Fibroblast of villous mesenchyme (primary cell): ENCODE measurements at places on chromosomes 11 and 22.

GRCh38 chr22:23471698-23472097 is 108.4 kb downstream of the IGLL1 start:
- no peak for DNase-seq

GRCh38 chr11:11813288-11813962 is 28.3 kb upstream of the USP47 start:
- peak; percentile 94 for DNase-seq

DNA sequence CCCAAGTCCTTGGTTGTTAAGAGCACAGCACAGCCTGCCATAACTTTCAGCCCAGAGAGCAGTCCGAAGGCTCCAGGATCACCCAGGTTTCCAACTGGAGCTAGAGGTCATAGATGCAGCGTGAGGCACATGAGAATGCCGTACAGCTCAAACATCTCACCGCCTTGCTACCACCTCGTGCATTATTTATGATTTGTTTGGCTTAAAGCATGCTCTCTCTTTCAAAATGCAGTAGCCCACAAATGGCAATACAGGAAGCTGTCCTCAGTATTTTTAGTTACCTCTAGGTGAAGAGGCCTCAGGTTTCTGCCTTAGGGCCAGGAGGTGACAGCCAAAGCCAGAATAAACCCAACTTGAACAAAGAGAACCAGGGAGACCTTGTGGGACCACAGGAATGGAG is 14.4 kb downstream of the SCN3B start:
- DNase-seq, result no peak

DNA sequence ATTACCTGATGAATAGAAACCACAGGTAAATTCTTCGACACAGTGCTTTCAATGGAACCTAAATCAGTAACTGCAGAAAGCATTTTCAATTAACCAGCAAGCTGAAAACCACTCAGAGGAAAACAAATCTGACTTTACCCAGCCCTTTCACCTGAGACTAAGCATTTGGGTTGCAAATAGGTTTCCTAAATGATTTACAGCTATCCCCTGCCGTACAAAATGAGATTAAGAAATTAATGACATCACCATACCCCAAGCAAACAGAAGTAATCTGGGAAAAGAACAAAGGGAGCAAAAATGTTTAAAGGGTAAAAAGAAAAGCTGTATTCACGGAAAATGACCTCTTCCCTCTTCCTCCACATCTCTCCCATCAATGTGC is 584 bp downstream of the NOX4 start:
- DNase-seq, result no peak

DNA sequence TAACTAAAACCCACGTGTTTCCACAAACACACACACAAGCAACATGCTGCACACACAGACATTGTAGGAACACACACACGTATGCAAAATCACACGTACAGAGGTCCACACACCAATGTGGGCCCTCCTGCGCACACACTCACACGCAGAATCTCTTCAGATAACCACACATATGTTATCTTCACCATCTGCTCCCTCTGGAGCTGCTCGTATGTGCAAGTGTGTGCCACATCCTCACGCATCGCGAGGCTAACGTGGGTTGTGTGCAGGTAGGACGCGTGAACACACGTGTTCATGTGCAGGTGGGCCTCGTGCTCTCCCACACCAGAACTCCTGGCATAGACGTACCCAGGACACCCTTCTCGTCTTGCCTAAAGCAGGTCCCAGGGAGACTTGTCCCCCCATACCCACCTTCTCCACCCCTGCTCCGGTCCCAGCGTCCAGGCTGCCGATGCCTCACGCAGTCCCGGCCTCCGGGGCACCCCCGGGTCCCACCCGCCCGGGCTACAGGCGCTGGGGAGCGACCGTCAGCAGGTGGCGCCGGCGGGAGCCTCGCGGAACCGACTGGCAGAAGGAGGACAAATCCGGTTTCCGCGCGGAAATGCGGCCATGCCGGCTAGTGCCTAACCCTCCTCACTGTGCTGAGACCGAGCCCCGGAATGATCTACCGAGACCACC is 10.3 kb upstream of the IGSF9B start:
- DNase-seq, result peak; percentile 2

GRCh38 chr22:28962042-28962554 is 78.7 kb downstream of the ZNRF3 start:
- DNase-seq, result no peak

DNA sequence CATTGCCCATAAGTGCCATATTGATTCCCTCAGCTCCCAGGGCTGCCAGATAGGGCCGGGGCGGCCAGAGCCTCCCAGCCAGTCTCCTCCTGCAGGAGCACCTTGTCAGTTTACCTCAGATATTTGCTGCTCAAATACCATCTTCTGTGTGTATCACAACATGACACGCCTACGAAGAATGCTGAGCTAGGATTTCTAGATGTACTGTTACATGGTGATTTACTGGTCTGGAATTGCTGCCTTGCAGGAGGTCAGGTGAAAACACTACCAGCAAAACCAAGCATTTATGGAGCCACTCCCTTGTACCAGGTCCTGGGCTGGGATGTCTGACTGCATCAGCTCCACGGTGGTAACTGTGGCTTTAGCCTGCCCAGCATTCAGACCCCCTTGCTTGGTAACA is 11.8 kb downstream of the MICAL3 start:
- DNase-seq, result no peak

GRCh38 chr11:68748061-68748460 is 3.3 kb downstream of the TESMIN start:
- DNase-seq, result no peak

DNA sequence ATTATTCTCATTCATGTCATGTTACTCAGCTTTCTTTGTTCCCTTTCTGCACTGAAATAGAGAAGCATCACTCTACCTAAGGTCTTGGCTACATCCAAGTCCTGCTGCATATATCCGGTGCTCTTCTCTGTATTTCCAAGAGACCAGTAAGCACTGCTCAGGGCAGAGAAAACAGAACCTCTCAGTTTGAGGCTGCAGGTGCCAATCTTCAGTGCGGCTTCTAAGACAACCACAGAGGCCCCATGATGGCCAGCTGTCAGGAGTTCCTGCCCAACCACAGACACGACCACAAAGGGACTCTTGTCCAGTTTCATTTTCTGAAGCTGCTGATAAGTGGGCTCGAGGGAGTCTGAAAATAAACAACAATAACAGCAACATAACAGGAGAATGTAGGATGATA is 378.4 kb upstream of the PITPNB start:
- DNase-seq, result peak; percentile 21

DNA sequence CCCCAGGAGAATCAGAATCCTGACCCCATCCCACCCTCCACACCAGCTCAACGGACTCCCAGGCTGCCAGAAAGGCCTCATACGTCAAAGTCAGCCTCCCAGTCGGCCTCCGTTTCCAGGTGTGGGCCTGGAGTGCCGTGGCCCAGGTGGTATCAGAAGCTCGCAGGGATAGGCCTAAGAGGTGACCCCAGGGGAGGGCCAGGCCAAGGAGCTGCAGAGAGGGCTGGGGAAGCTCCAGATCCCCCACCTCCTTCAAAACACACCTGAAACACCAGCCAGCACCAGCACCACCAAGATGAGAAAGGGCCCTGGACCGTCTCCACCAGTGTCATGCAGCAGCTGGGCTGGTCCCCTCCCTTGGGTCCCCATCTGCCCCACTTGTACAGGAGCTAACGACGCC is 20.3 kb downstream of the ASCL2 start:
- DNase-seq, result no peak

GRCh38 chr11:126105022-126105747 is 42.5 kb upstream of the CDON start:
- no peak for DNase-seq

- no peak for DNase-seq
Measured at GRCh38 chr22:40951795-40952605, 822 bp downstream of the RBX1 start.

GRCh38 chr11:80838153-80838552 is 1397.3 kb upstream of the TENM4 start:
- no peak for DNase-seq

DNA sequence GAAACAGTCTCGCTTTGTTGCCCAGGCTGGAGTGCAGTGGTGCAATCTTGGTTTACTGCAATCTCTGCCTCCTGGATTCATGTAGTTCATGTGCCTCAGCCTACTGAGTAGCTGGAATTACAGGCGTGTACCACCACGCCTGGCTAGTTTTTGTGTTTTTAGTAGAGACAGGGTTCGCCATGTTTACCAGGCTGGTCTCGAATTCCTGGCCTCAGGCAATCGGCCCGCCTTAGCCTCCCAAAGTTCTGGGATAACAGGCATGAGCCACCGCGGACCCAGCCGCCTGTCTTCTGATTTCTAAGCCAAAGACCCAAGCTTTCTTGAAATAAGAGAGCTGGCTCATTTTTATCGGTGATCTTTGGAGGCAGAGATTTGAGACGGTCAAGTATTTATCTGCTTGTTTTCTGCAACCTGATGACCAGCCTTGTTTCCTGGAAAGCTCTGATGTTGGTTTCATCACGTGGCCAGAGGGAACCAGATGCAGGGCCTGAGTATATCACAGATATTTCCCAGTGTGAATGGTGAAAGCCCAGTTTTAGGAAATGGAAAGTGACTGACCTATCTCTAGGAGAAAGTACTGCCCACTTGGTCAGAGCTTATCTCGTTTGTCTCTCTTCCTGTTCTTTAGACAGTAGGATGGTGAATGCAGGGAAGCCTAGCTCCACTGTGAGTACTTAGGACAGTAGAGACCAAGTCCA is 5.7 kb upstream of the SIDT2 start:
- peak; percentile 87 for DNase-seq

GRCh38 chr22:44389181-44389580 is 76.4 kb upstream of the SHISAL1 start:
- DNase-seq, result no peak

DNA sequence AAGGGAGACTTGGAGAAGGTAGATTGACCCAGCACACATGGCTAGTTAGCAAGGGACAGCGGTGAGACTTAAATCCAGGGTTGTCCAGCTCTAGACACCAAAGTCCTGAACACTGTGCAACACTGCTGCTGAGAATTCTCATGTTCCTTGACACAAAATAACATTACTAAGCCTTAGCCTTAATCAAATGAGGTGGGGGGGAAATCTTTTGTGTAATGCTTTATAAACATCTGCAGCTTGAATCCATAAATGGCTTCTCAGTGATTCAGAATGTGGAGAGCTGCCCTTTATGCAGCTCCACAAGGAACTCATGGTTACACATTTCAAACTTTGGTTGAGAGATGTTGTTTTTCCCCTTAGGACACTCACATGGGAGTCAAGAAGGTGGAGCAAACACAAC is 80.0 kb downstream of the CD44 start:
- DNase-seq, result peak; percentile 40

DNA sequence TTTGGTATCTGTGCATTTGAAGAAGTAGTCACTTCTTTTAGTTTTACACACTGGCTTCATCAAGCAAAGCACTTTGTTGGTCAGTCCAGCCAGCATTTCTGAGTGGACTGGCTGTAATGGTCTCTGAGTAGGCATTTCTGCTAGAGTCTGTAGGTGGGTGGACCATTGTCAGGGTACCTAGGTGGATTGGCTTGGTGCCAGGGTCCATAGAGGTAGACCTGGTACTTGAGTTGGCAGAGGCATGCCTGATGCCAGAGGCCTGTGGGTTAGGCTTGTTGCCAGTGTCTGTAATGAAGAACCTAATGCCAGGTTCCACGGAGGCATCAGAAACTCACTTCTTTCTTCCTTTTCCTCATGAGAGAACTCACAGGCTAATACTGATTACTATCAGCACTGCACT is 157.9 kb upstream of the C11orf87 start:
- DNase-seq, result no peak

GRCh38 chr22:29715240-29715639 is 4.6 kb upstream of the CABP7 start:
- DNase-seq, result no peak

DNA sequence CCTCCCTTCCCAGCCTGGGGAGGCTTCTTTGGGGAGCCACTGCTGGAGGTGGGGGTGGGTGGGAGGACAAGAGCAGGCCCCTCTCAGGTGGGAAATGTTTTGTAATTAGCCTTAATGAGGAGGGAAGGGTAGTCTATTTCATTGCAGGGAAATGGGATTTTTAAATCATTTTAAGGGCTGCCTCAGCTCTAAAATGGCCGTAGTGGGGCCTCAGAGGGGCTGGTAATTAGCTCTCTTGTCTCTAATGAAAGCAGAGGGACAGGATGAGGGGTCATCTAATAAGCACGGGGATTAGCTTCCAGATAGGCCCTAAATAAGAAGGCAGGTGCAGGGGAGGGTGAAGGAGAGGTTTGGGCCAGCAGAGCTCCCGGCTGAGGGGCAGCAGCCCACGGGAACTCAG is 46.5 kb downstream of the LMO1 start:
- no peak for DNase-seq

GRCh38 chr11:2741377-2742131 is 41.8 kb upstream of the KCNQ1OT1 start:
- DNase-seq, result peak; percentile 93

DNA sequence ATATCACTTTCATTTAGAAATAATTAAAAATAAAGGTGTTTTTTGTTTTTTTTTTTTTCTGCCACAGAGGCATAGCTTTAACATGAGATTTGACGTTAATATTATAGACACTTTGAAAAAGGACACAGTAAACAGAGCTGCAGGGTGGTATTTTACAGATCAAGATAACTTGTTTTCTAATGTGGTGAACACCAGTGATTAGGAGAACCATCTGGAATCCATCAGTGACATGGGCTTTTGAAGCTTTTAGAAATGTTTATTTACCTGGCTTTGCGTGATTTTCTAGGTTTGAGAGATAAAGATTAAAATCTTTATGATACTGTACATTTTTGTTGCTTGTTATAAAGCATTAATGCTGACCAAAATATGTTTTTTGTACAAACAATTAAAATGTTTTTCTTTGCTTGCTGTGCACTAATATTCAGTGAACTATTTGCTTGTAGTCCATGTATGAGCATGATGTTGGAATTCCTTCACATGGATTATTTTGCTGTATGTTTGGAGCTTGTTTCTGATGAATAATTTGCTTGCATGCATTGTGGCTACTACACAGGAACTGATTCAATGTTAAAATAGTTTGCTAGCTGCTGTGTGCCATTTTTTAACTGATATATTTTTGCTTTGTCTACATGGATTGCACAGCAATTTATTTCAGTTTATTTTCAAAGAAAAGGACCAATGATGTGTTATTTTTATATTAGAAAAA is 352.1 kb upstream of the NARS2 start:
- DNase-seq, result no peak

GRCh38 chr11:78076733-78077403 is 2.8 kb downstream of the NDUFC2 start:
- no peak for DNase-seq

GRCh38 chr11:61007956-61008896 is 36.7 kb downstream of the CD6 start:
- DNase-seq, result no peak

- DNase-seq, result no peak
Measured at GRCh38 chr22:26587991-26588613, 1.8 kb downstream of the TPST2 start.

- DNase-seq, result peak; percentile 90
Measured at GRCh38 chr11:65291613-65292012, 23.1 kb upstream of the CDC42EP2 start.
